ENCODE measurements at places on chromosomes 1 and 21.

DNA sequence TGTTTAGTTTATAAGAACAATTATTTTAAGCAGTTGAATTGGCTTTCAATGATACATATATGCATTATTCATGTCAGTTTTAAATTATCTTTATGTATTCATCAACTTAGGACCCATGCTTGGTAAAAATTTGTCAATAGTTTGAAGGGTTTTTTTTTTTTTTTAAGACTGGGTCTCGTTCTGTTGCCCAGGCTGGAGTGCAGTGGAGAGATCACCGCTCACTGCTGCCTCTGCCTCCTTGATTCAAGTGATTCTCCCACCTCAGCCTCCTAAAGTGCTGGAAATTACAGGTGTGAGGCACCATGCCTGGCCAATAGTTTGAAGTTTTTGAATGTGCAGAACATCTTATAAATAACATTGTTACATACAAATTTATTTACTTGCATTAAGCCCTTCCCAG lies 1671.0 kb upstream of the B3GALT2 start:
- DNase-seq = no peak

DNA sequence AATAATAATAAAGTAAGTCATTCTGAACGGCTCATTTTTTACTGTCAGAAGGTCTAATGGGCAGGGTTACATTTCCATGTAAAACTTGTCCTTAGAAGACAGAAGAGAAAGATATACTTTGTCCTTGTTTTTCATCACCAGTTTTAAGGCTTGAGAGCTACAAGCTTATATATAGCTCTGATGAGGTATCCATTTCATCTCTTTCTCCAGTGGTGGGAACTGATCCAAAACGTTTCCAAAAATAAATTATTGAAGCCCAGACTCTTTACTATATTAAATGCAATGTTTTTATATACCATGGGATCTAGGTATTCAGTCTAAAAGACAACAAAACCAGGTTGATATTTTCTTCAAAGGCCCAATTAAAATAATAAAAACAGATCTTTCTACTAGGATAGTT lies 8.7 kb downstream of the B3GALNT2 start:
- no peak for DNase-seq

GRCh38 chr1:55504306-55504731 lies 289.2 kb upstream of the USP24 start:
- DNase-seq = no peak

- DNase-seq = no peak
Measured at GRCh38 chr1:167514288-167514687, 4.0 kb downstream of the CD247 start.

GRCh38 chr1:244839656-244840055 lies 4.2 kb downstream of the COX20 start:
- DNase-seq = no peak

GRCh38 chr1:207649865-207650580 lies 5.1 kb downstream of the CR1L start:
- DNase-seq = no peak

DNA sequence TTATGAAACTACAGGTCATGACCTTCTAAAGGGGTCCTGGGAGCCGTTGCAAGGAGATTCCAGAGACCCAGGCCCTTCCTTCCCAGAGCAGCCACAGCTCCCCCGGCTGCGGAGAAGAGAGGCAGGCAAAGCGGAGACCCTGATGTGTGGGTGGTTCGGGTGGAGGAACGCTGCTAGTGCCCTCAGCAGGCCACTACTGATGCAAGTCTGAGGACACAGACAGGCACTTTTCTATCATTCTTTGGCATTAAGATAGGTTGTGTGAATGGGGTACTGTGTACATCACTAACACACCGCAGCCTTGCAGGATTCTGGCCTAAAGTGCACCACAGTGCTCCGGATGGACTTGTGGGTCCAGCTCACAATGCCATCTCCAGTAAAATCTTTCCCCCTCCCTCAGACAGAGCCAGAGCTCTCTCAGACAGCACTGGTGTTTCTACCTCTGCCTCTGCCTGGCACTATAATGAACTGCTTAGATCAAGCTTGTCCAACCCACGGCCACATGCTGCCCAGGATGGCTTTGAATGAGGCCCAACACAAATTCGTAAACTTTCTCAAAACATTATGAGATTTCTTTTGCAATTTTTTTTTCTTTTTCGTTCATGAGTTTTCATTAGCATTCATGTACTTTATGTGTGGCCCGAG lies 121.4 kb downstream of the TGFBR3 start:
- DNase-seq = no peak
